ENCODE measurements at places on chromosomes 7 and 10. TPM values are rescaled to one million over a fixed set of nuclear protein-coding genes. Genes with fewer than 3 reads are reported as not detected.

The GPR146 gene
- total RNA-seq, result 10.8 TPM

DNA sequence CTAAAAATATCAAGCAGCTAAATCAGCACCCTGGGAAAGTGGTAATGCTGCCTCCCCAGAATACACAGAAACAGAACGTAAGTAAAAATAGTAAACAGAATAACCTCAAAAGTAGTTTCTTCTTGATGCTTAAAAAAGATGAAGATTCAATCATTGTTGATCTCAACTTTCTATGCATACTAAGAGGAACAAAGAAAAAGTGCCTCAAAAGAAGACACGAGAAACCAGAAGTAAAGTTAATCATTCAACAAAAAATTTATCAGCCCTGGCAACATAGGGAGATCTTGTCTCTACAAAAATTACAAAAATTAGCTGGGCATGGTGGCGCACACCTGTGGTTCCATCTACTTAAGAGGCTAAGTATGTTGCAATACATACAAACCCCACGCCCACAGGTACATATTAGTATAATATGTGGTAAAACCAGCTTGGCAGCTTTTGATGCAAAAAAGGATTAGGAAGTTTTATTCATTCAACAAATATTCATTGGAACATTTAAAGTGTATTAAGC, 153.7 kb downstream of the NRBF2 start:
- DNase-seq, result no peak

DNA sequence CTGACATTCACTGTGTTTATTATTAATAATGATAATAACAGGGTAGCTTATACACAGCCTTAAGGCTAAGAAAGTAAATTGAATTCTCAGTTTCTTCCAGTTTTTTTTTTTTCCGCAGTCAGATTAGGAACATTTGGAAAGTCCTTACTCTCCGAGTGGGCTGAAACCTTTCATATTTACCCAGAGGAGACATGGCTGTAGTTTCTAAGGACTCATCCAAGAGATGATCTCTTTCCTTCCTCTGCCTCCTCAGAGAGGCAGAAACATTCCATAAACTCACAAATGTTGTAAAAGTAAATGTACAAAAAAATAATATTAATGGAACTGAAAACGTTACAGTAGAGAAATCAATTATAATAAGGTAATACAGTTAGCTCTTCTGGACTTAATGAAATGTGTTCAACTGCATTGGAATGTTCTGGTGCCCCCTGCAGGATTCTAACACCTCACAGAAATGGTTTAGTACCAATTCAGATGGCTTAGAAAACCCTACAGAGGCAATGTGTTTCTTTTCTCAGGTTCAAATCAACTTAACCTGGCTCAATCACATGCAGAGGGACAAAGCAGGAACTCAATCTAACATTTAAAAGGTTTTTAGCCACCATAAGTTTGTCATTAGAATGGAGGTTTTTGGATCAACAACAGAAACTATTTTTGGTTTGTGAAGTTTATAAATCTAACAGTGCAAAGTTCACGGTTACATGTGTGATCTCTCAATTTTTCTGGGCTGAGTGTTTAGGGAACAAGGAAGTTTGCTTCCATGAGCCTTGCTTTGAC, 71.7 kb downstream of the ICA1 start:
- no peak for DNase-seq

DNA sequence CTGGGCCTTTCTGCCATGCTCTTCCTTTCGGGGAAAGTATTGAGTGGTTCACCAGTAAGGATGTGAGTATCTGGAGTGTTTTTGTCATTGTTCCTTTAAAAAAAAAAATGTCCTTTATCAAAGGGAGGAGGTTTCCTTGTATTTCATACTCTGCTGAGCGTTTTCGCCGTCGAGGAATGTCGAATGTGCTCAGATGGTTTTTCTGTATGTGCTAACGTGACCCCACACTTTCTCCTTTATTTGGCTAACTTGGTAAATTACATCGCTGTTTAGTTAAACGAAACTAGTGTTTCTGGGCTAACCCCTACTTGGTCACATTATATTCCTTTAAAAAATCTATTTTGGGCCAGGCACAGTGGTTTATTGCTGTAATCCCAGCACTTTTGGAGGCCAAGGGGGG, 45.9 kb downstream of the INPP5A start:
- peak; percentile 25 for DNase-seq

GRCh38 chr10:43090664-43091063, 13.8 kb downstream of the RET start:
- no peak for DNase-seq

Data from sigmoid colon (tissue), 7 donors.